NCI-H446 (cell line): ENCODE measurements at places on chromosomes 3 and 15.

- DNase-seq, result no peak
These were observed 41.0 kb downstream of the GPR160 start for GRCh38 chr3:170078620-170079281.

DNA sequence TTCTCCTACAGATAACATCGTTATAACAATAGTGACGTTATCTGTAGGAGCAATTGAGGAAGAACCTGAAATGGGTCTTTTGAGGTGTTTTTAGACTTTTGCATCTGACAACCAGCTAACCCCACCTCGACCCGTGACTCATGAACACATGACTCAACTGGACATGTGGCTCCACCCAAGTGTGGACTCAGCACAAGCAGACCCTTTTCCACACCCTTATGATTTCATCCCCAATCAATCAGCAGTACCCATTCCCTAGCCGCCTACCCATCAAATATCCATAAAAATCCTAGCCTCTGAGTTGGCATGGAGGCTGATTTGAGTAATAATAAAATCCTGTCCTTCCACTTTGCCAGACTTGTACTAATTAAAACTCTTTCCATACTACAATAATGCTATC is 255.4 kb downstream of the ARPP21 start:
- DNase-seq, result no peak

DNA sequence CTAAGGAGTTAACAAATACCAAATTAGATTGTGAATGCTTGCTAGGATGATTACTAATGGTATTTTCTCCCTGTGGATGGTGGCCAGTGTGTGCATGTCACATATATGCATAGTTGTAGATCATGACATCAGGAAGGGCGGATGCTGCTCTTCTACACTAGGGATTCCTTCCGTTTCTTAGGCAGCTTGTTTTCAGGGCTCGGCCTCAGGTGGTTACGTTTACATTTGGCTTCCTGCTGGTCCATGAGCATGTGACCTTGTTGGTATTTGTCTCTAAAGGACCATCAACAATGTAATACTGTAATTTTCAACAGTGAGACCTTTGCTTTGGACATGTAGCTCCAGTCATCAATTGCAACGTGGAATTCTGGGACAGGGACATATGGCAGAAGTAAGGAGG is 221.4 kb downstream of the NR1D2 start:
- no peak for DNase-seq

DNA sequence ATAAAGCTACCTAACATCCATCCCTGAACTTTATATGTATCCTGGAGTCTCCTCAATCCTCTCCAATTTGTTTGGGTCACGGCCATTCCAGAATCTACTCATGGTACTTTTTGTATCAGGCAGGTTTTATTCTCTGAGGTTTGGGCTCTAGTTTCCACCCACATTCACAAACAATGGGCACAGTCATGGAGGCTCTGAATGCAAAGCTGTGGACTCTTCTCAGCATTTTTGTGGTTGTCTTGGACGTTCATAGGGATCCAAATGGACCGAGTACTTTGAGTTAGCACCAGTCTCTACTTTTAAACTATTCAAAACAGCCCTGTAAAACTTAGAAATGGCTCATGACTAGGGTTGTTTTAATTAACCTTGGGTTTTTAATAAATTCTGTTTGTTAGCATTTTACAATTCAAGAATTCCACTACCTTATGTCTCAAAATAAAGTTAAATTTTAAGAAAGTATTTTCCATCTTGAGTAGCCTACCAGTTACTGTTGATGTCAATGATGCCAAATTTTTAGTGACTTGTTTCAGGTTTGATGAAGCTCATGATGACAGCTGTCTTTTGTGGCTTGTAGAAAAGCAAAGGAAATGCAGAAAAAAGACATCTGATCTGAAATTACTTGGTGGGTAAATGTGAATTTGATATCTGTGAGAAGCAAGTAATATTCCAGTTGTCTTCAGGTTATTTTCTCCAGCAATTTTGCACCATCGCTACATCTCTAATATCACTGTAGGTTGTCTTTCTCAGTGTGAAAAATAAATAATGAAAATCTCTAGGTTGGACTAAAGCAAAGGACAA is 275.7 kb upstream of the THBS1 start:
- no peak for DNase-seq

- DNase-seq, result no peak
These were observed 124.4 kb downstream of the DIPK2A start for GRCh38 chr3:144096016-144096415.

DNA sequence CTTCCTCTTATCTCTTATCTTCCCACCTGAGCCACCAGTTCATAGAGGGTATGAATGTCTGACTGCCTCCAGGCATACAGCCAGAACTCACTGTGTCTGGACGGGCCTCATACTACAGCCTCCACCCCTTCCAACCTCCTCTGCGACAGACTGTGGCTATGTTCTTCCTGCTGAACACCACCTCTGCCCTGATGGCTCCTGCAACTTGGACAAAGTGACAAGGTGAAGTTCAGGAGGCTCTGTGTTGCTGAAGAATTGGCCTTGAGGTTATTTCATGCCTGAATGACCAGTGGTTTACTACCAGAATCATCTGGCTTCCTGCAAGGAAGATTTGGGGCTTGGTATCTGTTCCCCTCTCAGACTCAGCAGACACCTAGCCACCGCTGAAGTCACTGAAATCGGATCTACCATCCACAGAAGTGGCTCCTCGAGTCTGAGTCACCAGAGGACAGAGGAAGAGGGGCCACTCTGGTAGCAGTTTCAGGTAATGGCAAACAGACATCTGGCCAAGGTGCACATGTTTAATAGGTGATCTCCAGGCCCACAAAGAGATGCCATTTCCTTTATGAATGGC is 14.2 kb upstream of the ULK3 start:
- DNase-seq, result no peak

DNA sequence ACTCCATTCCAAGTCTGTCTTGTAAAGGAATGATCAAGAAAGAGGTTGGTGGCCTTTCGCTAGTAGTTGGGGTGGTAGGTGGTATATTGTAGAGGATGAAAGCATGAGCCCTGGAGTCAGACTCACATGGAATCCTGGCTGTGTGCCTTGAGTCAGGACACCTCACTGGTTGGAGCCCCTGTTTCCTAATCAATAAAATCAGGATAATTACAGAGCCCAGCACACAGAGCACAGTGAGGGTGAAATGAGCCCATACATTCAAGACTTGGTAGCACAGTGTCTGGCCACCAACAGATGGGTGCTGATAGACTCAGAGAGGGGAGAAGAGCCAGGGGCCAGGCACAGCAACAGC is 95.1 kb upstream of the MYZAP start:
- no peak for DNase-seq

DNA sequence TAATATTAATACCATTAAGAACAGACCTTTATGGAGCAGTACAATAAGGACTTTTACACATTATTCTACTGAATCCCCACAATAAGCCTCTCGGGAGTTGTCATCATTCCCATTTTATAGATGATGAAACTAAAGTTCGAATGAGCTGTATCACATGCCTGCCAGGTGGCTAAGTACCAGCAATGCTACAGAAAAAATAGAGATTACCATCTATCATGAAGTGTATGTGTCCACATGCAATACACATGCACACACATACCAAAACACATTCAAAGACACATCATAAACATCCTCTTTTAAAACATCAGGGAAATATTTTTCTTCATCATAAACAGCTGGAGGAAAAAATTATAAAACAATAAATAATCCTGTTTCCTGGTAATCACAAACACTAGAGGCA is 136.6 kb downstream of the SUCLG2 start:
- peak; percentile 23 for DNase-seq

- DNase-seq, result no peak
These were observed 47.1 kb upstream of the CADPS start for GRCh38 chr3:62922326-62922725.

DNA sequence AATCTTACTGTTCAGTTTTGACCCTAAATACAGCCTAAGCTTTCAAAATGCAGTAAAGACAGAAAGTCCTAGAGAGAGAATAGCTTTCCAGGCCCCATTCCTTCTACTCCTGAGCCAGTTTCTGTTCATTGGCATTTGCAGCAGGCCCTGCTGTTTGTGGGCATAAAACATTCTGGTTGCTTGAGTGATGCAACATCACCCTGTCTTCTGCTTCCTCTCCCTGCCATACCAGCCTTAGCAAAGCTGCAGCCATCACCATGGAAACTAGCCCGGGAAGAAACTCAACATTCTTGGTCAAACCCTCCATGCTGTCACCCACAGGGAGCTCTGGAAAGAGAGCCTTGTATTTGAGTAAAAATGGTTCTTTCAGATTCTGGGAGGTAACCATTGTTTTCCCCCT is 325.7 kb downstream of the MAGI1 start:
- no peak for DNase-seq

GRCh38 chr3:101989578-101990200 is 140.4 kb downstream of the NFKBIZ start:
- DNase-seq, result no peak

DNA sequence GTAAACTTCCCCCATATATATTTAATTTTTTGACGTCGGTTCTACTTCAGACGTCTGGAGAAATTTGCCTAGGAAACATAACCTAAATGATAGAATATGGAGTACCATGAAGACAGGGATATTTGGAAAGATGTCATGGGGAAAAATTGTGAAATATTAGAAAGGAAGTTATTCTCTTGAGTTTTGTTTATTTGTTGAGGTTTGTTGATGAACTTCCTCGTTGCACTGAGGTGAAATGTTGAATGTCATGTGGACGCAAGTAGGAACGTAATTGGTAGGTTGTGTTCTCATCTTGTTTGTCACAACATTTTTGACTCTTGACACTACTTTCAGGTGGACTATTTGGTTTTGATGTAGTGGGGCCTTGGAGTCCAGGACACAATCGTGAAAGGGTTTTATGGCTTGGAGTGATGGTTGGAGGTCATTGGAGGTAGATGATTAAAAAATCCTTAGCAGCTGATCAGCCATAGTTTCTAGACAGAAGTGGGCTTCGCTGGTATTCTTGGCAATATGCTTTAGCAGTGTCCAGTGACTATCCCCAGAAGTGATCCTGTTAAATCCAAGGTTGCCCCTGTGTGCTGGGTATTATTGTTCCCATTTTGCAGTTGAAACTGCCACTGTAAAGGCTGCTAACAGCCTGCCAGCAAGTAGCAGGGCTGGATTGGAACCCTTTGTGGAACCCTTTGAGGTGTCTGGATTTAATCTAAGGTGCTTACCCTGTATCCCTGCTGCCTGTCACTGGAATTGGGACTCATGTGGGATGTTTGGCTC is 1.5 kb downstream of the ABHD5 start:
- no peak for DNase-seq

GRCh38 chr3:150775001-150775599 is 12.1 kb upstream of the SIAH2 start:
- DNase-seq, result no peak

DNA sequence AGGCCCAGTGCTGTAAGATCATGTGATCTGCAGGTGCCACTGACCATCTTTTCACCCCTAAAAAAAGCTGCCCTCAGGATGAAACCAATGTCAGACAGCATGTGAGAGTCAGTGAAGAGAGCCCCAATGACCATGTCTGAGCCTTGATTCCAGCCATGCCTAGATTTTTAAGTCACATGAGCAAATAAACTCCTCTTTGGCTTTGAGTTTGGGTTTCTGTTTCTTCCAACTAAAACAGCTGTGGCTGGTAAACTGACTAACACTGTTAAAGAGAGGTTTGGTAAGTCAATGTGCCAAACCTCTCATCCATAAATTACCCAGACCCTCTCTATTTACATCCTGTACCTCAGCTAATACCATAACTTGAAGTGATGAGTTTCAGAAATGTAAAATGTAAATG is 8.3 kb downstream of the MYO5A start:
- no peak for DNase-seq

- DNase-seq, result no peak
These were observed 262.9 kb upstream of the SLITRK3 start for GRCh38 chr3:165459111-165459510.

- DNase-seq, result no peak
These were observed 5.7 kb upstream of the BNIP2 start for GRCh38 chr15:59694779-59695178.

GRCh38 chr3:87167628-87168456 is 59.3 kb upstream of the CHMP2B start:
- no peak for DNase-seq

DNA sequence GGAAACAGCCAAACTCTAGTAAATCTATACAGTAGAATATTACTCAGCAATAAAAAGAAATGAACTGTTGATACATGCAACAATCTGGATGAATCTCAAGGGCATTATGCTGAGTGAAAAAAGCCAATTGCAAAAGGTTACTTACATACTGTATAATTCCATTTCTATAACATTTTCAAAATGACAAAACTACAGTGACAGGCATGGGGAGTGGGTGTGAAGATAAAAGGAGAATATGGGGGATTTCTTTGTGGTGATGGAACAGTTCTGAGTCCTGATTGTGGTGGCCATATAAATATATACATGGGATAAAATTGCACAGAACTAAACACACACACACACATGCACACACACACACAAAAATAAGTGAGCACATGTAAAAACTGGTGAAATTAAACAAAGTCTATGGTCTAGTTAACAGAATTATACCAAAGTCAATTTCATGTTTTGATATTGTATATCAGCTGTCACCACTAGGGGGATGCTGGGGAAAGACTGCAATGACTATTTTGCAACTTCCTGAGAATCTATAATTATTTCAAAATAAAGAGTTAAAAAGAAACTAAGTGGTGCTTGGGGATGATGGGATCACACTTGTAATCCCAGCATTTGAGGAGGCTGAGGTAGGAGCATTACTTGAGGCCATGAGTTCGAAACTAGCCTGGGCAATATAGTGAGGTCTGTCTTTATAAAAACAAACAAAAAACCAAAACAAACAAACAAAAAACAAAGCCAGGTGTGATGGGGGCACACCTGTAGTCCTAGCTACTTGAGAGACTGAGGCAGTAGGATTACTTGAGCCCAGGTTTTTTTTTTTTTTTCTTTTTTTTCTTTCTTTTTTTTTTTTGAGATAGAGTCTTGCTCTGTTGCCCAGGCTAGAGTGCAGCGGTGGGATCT is 66.0 kb downstream of the SPTSSB start:
- no peak for DNase-seq

GRCh38 chr3:172101107-172101506 is 61.7 kb downstream of the FNDC3B start:
- no peak for DNase-seq

GRCh38 chr3:75101329-75102147 is 487.1 kb upstream of the CNTN3 start:
- no peak for DNase-seq

GRCh38 chr3:89955156-89955555 is 847.7 kb downstream of the EPHA3 start:
- no peak for DNase-seq

GRCh38 chr3:31980530-31981205 is 394 bp downstream of the OSBPL10 start:
- no peak for DNase-seq

GRCh38 chr15:70033529-70034140 is 64.1 kb downstream of the TLE3 start:
- peak; percentile 43 for DNase-seq

GRCh38 chr15:74384881-74385643 is 17.6 kb upstream of the CYP11A1 start:
- DNase-seq, result no peak

- no peak for DNase-seq
These were observed 14.2 kb upstream of the SEMA3B start for GRCh38 chr3:50254577-50255250.

- no peak for DNase-seq
These were observed 83.4 kb upstream of the FAM3D start for GRCh38 chr3:58749948-58750347.

- no peak for DNase-seq
These were observed 6.4 kb upstream of the TTC14 start for GRCh38 chr3:180595559-180595935.

- no peak for DNase-seq
These were observed 266.4 kb upstream of the TBC1D5 start for GRCh38 chr3:18008706-18009368.

- DNase-seq, result no peak
These were observed 703.7 kb downstream of the NLGN1 start for GRCh38 chr3:174101244-174101643.
